Prostate gland (tissue), 2 donors: ENCODE measurements at places on chromosomes 6 and 20. TPM values are rescaled to one million over a fixed set of nuclear protein-coding genes. Genes with fewer than 3 reads are reported as not detected.

Gene ACTL10
- total RNA-seq, result 7.9 TPM

Gene DSP
- 60.6 TPM for total RNA-seq

Gene DNAH8
- 0.36 TPM for total RNA-seq

Gene BHLHE23
- total RNA-seq, result 4.0 TPM

Gene FABP7
- not detected for total RNA-seq

Gene OLIG3
- total RNA-seq, result not detected

Gene WFDC9
- total RNA-seq, result not detected

Gene RBM24
- total RNA-seq, result 13.8 TPM

Gene SLC17A2
- not detected for total RNA-seq

Gene CTNNBL1
- 29.9 TPM for total RNA-seq

Gene CYP24A1
- not detected for total RNA-seq

Gene IL20RA
- 19.9 TPM for total RNA-seq

Gene OR2J3
- total RNA-seq, result 0.09 TPM

Gene MCCD1
- not detected for total RNA-seq

Gene MICB
- total RNA-seq, result 1.3 TPM

Gene SMLR1
- total RNA-seq, result not detected

Gene MACROD2
- total RNA-seq, result 19.4 TPM

Gene CLVS2
- total RNA-seq, result 3.0 TPM

Gene CRISP3
- total RNA-seq, result 0.55 TPM

Gene RSPO3
- total RNA-seq, result 4.8 TPM

Gene RBPJL
- total RNA-seq, result not detected

Gene TBX18
- 0.05 TPM for total RNA-seq

Gene VNN1
- total RNA-seq, result 0.34 TPM

Gene FAXC
- 14.7 TPM for total RNA-seq

Gene SAMD5
- total RNA-seq, result 2.2 TPM

Gene PLN
- total RNA-seq, result 23.5 TPM

Gene EFCAB8
- total RNA-seq, result 0.87 TPM

Gene ARMH2
- total RNA-seq, result not detected

Gene OR2H2
- total RNA-seq, result not detected

Gene DEFB127
- total RNA-seq, result not detected

Gene TINAG
- total RNA-seq, result not detected

Gene IMPG1
- not detected for total RNA-seq

Gene NR2E1
- not detected for total RNA-seq

Gene MMP24
- 1.7 TPM for total RNA-seq

Gene RALY
- total RNA-seq, result 187 TPM

Gene THEMIS
- 1.6 TPM for total RNA-seq

Gene IL17A
- not detected for total RNA-seq

Gene CST2
- total RNA-seq, result not detected

Gene PDYN
- not detected for total RNA-seq

Gene THBS2
- total RNA-seq, result 10.9 TPM

Gene BPIFB4
- total RNA-seq, result not detected

Gene RGL2
- 107 TPM for total RNA-seq

Gene ASCC3
- 35.9 TPM for total RNA-seq

Gene PLA2G7
- total RNA-seq, result 6.2 TPM
